ENCODE measurements at places on chromosomes 2 and 18.

- no peak for DNase-seq
Observed at GRCh38 chr2:53949457-53949856, 21.3 kb downstream of the PSME4 start.

DNA sequence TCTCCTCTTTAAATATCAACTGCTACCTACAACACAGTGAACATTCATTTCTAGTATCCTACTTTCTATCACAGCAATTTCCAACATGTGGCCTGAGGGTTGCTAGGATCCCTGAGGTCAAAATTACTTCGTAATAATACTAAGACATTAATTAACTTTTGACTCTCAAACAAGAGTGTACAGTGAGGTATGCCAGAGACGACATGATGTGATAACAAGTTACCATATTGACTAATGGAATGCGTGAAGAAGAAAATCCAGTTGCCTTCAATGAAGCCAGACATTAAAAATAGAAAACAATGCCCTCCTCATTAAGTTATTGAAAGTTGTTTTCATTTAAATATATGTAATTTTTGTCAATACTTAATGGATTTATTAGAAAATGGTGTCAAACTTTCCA lies 13.1 kb downstream of the ORC2 start:
- no peak for DNase-seq

- DNase-seq = no peak
Observed at GRCh38 chr2:97845133-97845532, 131.8 kb downstream of the ZAP70 start.

GRCh38 chr18:54260396-54261072 lies 8.8 kb upstream of the POLI start:
- no peak for DNase-seq

- DNase-seq = no peak
Observed at GRCh38 chr18:77049938-77050337, 82.6 kb downstream of the MBP start.

DNA sequence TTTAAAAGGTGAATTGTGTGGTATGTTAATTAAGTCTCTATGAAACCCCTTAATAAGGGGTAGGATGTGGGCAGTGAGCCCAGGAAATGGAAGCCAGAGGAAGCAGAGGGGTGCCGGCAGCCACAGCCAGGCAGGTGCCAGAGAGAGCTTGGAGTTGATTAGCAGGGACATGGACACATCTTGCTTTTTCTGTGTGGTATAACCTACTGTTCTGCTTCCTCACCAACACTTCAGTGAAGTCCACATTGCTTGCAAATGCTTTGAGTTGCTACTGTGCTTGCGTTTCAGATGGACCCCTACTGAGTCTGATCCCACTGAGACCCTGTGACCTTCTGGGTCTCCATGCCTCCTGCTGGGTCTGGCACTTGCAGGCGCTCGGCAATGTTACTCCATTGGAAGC lies 30.3 kb upstream of the ARHGEF4 start:
- DNase-seq = no peak

DNA sequence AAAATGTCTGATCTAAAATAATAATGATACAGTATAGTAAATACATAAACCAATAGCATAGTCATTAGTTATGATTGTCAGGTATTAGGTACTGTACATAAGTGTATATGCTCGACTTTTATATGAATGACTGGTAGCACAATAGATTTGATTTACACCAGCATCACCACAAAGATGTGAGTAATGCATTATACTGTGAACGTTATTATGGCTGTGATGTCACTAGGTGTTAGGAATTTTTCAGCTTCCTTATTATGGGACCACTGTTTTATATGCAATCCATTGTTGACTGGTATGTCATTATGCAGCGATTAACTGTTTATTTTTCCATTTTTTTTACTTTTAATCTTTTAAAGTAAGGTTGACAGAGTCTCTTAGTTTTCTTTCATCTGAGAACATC lies 23.7 kb downstream of the ATP9B start:
- DNase-seq = no peak

DNA sequence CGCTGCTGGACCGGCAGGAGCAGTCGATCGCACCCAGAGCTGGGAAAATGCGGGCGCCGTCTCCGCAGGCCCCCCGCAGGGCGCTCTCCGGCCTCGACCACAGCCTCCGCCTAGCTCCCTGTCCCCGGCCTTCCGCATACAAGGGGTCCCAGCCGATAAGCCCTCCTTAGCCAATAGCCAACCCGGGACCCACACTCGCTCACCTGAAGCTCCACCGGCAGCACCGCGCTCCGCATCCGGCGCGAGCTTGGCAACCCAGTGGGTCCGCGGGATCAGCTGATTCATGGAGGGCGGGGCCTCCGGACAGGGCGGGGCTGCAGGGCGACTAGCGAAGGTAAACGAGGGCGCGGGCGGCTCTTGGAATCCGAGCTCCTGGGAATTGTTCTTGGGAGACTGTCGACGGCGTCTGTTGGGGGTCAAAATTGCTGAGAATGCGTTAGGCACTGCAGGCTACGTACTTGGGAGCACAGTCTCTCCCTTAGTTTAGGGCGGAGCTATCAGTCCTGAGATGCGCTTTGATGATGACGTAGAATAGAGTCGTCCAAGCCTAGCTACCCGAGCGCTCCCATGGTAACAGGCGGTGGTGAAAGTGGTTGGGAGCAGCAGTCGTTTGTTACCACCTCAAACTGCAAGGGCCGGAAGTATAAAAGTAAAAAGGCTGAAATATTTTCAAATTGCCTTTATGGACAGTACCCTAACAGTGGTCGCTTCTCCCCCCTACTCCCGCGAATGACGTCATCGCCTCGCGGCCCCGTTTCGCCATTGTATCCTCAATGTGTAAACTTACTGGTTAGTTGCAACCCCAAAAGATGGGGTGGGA lies at the start of gene ALS2:
Gene ALS2 (minus strand): TSS at position 260 of the 820 bp plus-strand sequence. CDS start 12,048 bp downstream, outside the sequence.
- peak; percentile 96 for DNase-seq

GRCh38 chr2:198465970-198466369 lies 661.6 kb downstream of the PLCL1 start:
- no peak for DNase-seq

DNA sequence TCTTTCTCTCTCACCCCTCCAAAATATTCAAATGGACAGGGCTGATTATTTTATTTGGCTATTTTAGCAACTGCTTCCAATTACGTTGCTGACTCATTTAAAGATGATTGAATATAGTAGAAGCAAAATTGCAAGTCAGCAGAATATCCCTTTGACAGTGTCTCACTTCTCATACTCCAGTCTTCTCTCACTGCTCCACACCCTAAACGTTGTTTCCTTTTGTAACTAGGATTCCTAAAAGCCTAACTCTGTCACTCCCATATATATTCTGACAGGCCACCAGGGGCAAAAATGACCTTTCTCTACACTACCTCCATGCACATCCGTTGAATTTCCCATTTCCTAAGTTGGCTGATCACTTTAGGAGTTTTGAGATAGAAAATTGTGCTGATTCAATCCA lies 351.1 kb downstream of the RND3 start:
- no peak for DNase-seq

GRCh38 chr18:11146947-11147345 lies 2.4 kb downstream of the PIEZO2 start:
- no peak for DNase-seq

- no peak for DNase-seq
Observed at GRCh38 chr2:75403991-75404428, 156.7 kb downstream of the EVA1A start.

DNA sequence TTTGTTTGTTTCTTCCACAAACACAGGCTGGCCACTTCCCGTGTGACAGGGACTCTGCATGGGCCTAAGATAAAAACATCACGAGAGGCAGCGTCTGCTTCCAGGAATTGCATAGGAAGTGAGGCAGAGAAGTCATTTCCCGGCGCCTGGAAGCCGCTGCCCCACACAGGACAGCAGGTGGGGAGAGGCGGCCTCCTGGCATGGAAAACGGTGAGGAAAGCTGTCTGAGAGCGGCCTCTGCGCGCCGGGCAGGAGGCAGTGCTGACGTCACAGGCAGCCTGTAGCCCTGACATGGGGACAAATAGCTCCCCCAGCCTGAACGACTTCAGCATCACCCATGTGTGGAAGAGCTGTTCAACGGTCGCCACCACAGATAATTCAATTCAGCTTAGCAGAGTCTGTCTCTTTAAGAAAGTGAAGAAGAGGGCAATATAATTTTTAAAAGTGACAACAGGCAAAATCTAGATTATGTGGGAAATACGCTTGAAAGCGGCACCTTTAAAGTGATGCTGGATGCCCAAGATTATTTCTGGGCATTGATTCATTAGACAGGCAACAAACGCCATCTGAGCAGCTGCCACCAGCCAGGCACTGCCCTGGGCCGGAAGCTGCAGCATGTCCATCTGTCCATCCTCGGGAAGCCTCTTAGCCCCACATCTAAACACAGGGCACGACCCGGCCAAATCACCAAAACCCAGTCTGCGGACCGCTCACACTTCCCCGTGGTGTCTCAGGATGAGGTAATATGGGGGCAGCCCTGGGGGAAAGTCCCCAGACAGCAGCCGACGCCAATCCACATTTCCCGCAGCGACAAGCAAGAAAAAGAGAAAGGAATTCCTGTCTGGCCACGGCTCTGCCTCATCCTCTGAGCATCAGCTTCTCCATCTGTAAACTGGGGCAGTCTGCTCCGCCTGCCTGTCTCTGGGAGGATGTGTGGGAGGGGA lies 138.9 kb downstream of the PXDN start:
- DNase-seq = no peak

DNA sequence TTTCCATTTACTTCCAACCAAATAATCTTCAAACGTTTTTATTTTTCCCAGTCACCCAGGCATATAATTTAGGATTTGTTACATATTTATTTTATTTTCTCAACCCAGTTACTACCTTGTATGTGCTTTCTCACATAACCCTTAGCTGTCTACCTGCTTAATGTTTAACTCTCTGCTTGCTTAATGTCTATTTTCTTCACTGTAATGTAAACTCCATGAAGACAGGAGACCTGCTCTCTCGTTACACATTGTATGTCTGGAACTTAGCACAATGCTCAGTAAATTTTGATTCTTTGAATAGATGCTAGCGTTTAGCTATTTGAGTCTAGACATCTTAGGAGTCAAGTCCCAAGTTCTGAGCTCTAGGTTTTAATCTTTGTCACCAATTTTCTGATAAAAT lies 70.2 kb downstream of the RBBP8 start:
- no peak for DNase-seq

GRCh38 chr2:164967781-164968228 lies 12.5 kb upstream of the SLC38A11 start:
- no peak for DNase-seq

DNA sequence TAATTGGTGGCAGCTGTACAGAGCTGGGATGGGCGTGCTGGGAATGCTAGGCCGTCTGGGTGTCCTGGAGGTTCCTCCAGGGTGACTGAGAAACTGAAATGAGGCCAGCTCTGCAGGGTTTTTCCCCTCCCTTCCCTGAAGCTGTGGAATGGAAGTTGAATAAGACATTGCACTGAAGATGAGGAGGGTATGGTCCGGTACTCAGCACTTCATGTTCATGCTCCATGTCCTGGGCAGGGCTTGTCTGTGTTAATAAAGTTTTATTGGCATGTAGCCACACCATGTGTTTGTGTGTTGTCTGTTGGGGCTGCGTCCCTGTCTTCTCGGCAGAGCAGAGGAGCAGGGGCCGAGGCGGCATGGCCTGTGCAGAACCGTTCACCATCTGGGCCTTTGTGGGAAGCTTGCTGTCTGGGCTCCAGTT lies 154.0 kb downstream of the LDLRAD4 start:
- no peak for DNase-seq

DNA sequence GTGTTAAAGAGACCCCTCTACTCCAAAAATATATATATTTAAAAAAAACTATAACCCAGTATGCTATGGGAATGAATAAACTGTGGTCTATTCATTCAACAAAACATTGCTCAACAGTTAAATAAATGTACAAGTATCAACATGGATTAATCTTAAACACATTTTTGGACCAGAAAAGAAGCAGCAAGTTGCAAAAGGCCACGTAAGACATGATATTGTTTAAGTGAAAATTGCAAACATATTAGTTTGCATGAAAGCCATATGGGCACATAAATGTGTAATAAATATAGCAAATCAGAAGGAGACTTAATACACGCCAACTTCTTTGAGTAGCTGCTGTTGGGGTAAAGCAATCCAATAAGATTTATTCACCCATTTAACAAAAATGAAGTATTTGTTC lies 321.5 kb downstream of the FBXO15 start:
- no peak for DNase-seq

DNA sequence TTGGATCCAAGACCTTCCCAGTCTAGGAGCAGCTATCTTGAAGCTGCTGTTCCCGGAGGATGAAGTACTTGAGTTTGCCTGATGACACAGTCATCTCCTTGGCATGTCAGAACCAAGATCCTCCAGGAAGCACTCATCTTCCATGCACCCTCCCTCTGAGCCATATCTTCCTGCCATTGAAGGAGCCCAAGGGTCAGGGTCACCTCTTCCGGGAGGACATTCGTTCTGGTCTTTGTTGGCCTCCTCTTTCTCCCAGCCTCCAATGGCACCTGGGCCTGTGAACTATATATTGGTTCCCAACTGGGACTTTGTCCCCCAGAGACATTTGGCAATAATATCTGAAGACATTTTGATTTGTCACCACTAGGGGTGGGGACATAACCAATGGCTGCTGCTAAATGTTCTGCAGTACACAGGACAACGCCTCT lies 4.2 kb upstream of the MYO7B start:
- DNase-seq = no peak

Data from thoracic aorta (tissue), 2 donors.